ENCODE measurements at places on chromosomes 1 and 21. TPM values are rescaled to one million over a fixed set of nuclear protein-coding genes. Genes with fewer than 3 reads are reported as not detected.

GRCh38 chr1:47983691-47984090 is 13.5 kb downstream of the TRABD2B start:
- DNase-seq = no peak

DNA sequence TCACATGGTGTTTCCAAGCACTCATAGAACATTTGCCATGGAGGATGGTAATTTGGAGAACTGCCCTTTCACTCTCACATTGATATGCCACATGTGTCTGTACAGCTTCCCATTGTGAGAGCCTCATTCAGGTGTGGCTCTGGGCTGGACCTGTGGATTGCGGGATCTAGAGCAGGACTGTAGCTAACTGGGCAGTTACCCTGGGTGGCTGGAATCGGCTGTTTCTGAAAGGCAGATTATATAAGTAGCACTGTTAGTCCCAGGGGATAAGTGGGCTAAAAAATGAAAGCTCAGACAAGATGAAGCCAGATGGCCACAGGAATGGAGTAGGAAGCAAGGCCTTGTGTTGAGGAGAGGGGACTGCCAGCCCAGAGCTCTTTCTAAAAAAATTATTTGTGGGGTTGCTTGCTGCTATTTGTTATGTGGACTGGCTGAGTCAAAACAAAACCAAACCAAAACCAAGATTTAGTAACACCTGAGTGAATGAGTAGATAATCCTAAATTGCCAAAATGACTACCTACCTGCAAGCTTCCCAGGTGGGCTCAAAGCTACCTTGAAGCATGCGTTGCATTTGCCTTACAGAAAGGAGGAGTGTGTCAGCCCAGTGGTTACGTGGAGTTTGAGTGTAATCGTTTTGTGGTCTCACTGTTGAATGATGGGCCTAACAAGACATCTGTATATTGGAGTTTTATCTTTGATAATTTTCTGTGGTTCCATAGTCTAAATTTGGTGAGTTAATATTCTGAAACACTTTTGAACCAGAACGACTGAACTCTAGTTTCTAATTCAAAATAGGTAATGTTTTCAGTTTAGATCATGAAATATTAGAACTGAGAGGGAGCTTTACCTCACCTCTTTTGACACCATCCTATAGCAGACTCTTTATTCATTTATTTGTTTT is 58.0 kb downstream of the SDCCAG8 start:
- DNase-seq = no peak

DNA sequence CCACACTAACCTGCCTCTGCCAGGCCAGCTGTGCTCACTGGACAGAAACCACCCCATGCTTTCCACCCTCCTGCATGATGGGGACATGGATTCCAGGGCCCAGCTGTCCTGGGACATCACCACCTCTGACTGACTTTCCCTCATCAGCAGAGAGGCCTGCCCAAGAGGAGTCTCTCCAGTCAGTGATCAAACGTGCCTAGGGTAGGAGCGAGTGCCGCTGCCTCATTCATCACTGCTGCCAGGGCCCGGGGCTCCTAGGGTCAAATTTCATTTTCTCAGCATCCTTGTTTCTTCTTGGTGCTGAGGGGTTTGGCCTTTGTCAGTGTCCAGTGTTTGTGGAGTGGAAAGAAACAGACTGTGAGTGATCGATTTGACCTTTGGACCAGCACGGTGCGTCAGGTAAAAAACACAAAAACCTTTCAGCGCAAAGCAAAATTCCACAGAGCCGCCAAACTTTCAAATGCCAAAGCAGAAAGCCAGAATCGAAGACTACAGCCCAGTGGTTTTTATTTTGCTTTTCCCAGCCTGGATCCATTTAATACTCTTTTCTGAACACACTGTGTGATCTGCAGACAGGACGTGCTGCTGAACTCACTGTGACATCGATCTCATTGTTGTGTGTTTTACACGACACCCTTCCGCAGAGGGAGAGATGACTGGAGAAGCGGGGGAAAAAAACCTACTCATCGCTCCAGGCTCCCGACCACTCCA is 43.2 kb downstream of the CAPN8 start:
- DNase-seq = no peak

DNA sequence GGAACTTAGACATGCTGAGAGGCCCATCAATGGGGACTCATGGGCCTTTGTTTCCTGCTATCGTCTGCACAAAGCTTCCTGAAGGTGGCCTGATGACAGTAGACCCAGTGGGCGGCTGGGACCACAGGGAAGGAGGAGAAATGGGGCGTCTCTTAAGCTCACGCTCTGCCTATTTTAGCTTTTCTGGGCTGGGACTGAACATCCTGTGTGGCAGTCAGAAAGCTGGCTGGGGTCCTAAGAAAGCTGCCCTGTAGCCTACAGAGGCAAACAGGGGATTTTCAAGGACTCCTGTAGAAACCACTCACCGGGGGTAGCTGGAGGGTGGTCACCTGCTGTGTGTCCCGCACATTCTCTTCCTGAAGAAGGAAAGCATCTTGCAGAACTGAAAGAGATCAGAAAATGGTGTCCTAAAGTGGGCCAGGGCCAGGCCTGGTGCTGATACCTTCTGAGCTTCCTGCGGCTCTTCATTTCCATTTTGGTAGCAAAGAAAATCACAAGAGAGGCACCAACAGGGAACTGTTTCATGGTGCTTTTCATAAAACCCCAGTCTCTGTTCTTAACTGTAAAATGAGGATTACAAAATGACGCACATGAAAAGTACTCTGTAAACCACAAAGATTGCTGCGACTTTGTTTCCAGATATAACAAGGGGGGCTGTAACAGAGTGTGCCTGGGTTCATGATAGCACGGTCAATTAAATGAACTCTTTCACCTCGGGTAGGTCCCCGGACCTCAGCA is 8.6 kb downstream of the ZNF496 start:
- DNase-seq = no peak

- DNase-seq = no peak
These were observed 13.8 kb downstream of the DNTTIP2 start for GRCh38 chr1:93865253-93865652.

GRCh38 chr1:178189814-178190213 is 95.9 kb downstream of the RASAL2 start:
- DNase-seq = peak; percentile 78

GRCh38 chr1:240737298-240737697 is 125.3 kb upstream of the GREM2 start:
- no peak for DNase-seq

GRCh38 chr1:50846224-50846839 is 113.7 kb downstream of the FAF1 start:
- DNase-seq = no peak

DNA sequence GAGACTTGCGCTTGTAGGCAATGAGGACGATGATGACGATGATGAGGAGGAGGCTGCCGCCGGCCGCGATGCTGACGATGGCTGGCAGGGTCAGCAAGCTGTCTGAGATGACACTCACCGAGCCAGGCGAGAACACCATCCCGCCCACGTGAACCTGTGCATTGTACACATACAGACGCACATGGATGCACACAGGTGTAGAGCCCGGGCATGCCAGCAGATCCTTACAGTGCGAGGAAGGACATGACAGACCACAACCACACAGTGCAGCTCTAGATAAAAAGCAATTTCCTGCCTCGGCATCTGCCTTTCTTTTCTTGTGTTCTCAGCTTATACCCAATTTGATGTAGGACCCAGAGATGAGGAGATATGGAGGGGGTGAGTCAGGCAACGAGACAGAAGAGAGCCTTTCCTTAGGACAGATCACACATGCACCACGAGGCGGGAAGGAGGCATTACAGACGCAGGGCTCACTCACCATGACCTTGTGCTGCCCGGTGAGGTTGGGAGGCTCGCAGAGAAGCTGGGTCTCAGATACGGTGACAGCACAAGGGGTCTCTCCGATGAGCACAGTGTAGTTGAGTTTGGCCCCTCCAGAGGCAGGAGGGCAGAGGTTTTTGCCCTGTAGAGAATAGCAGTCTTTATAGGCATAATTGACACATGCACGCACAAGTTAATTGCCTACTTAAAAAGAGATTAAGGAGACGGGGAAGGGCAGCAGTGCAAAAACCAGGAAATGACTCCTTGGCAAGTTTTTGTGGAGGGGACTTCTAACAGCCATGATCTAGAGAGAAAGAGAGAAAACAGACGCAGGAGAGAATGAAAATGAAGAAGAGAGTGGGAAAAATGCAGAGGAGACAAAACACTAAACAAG is 133.9 kb upstream of the CD34 start:
- DNase-seq = peak; percentile 14

DNA sequence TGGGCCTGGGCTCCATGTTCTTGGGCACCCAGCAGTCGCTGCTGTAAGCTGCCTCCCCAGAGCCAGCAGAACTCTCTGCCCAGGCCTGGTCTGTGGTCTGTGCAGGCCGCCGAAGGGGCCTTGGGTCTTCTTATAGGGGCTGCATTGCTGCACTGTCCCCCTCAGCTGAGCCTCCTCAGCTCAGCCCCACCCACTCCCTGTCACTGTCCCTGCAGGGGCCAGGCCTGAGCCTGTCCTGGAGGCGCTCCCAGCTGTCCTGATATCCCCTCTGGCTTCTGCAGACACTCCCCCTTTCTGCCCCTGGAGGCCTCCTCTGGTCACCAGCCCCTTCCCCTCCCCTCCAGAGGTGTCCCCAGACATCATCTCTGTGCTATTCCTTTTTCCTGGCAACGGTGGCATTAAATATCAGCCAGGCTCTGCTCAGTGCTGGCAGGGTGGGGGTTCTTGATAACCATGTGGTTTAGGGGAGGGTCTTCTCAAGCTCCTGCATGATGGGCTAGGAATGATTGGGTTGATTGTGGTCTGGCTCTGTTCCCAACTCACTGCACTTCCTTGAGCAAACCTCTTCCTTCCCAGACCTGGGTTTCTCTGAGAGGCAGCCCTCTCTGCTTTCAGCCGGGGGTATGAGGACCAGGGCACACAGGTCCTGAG is 3.7 kb upstream of the FOXO6 start:
- no peak for DNase-seq

DNA sequence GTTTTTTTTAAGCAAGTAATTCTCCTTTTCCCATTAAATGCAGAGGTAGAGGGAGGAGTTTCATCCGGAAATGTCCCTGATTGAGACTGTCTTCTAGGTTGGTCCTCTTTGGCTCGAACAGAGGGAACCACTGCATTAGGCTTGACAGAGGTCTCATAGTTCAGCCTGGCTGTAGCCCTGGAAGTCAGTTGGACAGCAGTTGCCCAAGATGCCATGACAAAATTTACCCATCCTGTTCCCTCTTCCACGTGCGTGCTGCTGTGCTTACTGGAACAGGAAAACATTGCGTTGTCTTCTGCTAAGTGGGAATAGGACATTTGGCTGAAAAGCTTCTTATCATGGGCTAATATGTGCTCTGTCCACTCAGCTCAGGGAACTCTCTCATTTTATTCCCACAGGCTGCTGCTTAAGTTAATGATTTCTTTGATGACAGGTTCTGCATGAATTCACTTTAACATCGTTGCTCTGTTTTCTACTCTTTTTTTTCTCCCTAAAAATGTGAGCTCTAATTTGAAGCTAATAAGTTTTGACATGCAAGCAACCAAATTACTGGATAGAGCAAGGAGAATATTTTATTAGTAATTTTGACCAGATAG is 18.0 kb downstream of the KCNK1 start:
- DNase-seq = no peak

DNA sequence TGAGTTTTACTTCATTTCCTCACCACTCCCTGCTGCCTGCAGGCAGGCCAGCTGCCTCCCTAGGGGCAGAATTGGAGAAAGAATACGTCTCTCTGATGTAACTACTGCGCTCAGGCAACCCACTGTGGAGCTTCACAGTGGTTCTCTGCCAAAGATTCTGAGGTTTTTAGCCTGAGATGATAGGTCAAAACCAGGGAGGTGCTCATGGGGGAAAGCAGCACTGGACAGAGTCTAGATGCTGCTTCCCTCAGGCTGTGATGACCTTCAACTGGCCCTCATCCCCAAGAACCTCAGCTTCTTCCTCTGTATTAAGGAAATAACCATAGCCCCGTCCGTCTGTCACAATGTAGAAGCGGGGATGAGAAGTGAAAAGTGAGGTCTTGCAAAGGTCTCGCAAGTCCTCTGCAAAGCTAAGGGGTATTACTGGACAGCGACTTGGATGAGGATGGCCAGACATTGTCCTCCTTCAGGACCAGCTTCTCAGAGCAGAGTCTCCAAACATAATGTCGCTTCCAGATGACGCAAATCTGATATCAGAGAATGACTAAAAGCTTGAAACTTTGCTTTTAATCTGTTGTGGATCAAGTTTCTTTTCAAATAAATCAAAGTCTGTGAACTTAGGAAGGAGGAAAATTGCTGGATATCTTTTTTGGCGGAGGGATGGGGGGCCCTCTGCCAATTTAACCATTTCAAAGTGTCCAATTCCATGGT is 65.9 kb upstream of the ATP5PO start:
- no peak for DNase-seq

GRCh38 chr1:78665809-78666208 is 16.2 kb downstream of the IFI44 start:
- no peak for DNase-seq

DNA sequence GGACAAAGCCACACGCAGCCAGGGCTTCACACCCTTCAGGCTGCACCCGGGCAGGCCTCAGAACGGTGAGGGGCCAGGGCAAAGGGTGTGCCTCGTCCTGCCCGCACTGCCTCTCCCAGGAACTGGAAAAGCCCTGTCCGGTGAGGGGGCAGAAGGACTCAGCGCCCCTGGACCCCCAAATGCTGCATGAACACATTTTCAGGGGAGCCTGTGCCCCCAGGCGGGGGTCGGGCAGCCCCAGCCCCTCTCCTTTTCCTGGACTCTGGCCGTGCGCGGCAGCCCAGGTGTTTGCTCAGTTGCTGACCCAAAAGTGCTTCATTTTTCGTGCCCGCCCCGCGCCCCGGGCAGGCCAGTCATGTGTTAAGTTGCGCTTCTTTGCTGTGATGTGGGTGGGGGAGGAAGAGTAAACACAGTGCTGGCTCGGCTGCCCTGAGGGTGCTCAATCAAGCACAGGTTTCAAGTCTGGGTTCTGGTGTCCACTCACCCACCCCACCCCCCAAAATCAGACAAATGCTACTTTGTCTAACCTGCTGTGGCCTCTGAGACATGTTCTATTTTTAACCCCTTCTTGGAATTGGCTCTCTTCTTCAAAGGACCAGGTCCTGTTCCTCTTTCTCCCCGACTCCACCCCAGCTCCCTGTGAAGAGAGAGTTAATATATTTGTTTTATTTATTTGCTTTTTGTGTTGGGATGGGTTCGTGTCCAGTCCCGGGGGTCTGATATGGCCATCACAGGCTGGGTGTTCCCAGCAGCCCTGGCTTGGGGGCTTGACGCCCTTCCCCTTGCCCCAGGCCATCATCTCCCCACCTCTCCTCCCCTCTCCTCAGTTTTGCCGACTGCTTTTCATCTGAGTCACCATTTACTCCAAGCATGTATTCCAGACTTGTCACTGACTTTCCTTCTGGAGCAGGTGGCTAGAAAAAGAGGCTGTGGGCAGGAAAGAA is 8.1 kb downstream of the PSRC1 start:
- DNase-seq = no peak

DNA sequence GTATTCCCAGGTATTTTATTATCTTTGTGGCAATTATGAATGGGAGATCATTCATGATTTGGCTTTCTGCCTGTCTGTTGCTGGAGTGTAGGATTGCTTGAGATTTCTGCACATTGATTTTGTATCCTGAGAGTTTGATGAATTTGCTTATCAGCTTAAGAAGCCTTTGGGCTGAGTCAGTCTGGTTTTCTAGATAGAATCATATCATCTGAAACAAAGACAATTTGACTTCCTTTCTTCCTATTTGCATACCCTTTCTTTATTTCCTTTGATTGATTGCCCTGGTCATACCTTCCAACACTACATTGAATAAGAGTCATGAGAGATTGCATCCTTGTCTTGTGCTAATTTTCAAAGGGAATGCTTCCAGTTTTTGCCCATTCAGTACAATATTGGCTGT is 8.0 kb downstream of the OR2L3 start:
- no peak for DNase-seq

Gene WNT3A
- total RNA-seq = not detected

Gene HDGF
- 477 TPM for total RNA-seq

Gene PRAMEF33
- total RNA-seq = not detected

All from A673 (cell line).